B cell (primary cell): ENCODE measurements at places on chromosomes 4 and X. TPM values are rescaled to one million over a fixed set of nuclear protein-coding genes. Genes with fewer than 3 reads are reported as not detected.

- H3K4me3 ChIP-seq: no peak overlapping the region
- no peak overlapping the region for H3K27ac ChIP-seq
- no peak for DNase-seq
- H3K36me3 ChIP-seq: no peaks in the 10 kb centered on the region
Observed at GRCh38 chr4:7647600-7648543, 213.1 kb upstream of the PSAPL1 start.

GRCh38 chrX:125101971-125102755 lies 217.5 kb upstream of the TEX13C start:
- H3K4me1 ChIP-seq: no peaks in the 10 kb centered on the region
- DNase-seq: no peak
- no peak overlapping the region for H3K27ac ChIP-seq
- no peak overlapping the region for H3K4me3 ChIP-seq
- no peaks in the 10 kb centered on the region for H3K36me3 ChIP-seq

DNA sequence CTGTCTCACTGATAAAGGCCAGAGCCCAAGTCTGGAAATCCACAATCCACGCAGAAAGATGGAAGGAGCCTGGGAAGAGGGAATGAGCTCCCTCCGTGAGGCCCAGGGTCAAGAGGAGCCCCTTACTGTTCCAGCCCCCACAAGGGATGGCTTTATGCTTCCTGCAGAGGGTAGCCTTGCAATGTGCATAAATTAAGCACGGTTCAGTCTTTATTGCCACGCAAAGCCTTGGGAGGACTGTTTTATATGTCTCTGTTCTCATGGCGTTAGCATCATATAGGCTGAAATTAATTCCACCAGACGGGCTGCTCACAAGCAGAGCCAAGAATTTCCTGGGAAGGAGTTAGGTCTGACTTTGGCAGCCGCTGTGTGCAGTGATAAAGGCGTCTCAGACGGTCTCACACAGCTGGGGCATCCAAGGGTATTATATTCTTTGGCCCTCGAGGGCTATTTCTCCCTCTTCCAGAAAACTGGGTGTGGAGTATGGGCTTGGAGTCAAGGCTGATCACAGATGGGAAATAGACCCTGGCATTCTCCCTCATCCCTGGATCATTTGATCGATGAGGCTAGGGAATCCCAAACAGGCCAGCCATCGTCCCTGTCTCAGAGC lies 38.5 kb downstream of the CYTL1 start:
- H3K27me3 ChIP-seq: no peaks in the 10 kb centered on the region
- no peaks in the 10 kb centered on the region for H3K4me1 ChIP-seq
- H3K27ac ChIP-seq: no peak overlapping the region
- no peak for DNase-seq

DNA sequence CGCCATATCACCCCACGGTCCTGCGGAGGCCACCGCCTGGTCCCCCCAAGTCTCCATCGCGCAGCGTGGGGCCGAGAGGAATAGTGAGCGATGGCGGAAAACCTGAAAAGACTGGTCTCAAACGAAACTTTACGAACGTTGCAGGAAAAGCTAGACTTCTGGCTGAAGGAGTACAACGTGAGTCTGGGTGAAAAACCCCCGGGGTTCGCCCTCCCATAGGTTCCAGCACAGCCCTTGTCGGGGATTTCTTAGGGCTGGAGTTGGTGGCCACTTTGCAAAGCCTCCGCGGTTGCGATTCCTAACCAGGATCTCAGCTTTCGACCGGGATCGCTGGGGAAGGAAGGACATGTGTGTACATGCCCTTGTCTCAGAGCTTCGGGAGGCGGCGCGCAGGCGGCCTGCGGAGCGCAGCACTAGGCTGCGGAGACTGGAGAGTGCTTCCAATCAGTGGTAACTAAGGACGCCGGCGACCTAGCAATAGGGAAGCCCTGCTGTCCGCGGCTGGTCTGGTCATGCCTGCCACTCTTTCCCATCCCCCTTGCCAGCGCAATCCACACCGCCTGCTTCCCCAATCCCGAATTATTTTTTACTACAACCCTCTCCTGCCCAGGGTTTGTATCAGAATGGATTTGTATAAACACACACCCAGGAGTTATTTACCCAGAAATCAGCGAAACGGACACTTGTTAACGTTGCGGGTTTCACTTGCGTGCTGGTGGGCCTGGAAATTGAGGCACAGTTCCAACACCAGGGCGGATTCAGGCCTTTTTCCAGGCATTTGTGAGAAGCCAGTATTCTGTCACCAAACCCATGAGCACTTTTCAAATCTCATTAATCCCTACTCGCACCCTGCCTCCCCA lies 741 bp downstream of the SPATA18 start:
- H3K36me3 ChIP-seq: no peaks in the 10 kb centered on the region
- no peak overlapping the region for H3K27ac ChIP-seq
- DNase-seq: peak; percentile 33
- H3K4me1 ChIP-seq: peaks cover 22% of the 10 kb centered on the region

DNA sequence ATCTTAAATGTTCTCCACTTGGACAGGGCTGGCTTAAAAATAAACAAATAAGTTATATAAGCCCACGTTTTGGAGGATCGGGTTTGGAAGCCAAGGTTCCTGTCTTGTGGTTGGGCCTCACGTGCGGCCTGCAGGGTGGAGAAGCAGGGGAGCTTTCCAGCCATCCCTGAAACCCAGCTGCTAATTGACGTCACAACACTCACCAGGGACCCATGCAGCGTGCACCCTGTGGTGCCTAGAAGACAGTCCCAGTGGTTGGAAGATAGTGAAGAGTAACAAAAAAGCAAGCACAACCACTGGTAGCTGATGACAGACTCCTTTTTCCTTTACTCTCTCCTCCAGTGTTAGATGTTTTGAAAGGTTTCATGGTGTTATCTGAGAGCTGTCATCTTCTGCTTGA lies 142.0 kb upstream of the RBPJ start:
- H3K4me1 ChIP-seq: peaks cover 3% of the 10 kb centered on the region
- no peaks in the 10 kb centered on the region for H3K36me3 ChIP-seq
- H3K27me3 ChIP-seq: peaks cover 1% of the 10 kb centered on the region
- DNase-seq: no peak
- H3K27ac ChIP-seq: no peak overlapping the region
- H3K4me3 ChIP-seq: no peak overlapping the region

DNA sequence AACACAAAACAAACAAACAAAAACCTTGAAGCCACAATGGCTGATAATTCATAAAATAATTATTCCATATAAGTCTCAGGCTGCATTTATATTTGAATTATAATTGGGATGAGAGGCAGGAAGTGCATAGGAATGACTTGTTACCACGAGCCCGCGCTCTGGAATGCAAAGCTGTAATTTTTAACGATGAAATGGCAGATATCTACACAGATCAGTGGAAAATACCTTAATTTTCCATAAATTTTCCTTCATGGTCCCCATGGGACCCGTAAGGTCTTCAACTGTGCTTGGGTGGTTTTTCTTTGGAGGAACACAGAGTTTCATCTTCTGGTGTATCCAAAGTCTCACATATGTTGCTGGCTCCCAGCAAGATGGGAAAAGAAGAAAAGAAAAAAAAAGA lies 226.8 kb downstream of the SHOX start:
- no peaks in the 10 kb centered on the region for H3K4me1 ChIP-seq
- no peak overlapping the region for H3K27ac ChIP-seq
- no peaks in the 10 kb centered on the region for H3K36me3 ChIP-seq
- no peak overlapping the region for H3K4me3 ChIP-seq

- no peak for DNase-seq
- H3K27ac ChIP-seq: no peak overlapping the region
- H3K4me1 ChIP-seq: peaks cover 23% of the 10 kb centered on the region
- H3K27me3 ChIP-seq: no peaks in the 10 kb centered on the region
- H3K4me3 ChIP-seq: no peak overlapping the region
Observed at GRCh38 chr4:101349801-101350064, 2.4 kb upstream of the PPP3CA start.

- H3K4me1 ChIP-seq: no peaks in the 10 kb centered on the region
- H3K4me3 ChIP-seq: no peak overlapping the region
- no peaks in the 10 kb centered on the region for H3K27me3 ChIP-seq
- no peaks in the 10 kb centered on the region for H3K36me3 ChIP-seq
- no peak for DNase-seq
Observed at GRCh38 chr4:99323756-99324155, 2.6 kb upstream of the ADH1B start.

GRCh38 chr4:173056271-173056670 lies 112.3 kb upstream of the GALNT7 start:
- H3K27me3 ChIP-seq: no peaks in the 10 kb centered on the region
- no peaks in the 10 kb centered on the region for H3K36me3 ChIP-seq
- H3K4me1 ChIP-seq: no peaks in the 10 kb centered on the region
- DNase-seq: no peak
- H3K4me3 ChIP-seq: no peak overlapping the region

- DNase-seq: no peak
- no peak overlapping the region for H3K4me3 ChIP-seq
- H3K27me3 ChIP-seq: peaks cover 6% of the 10 kb centered on the region
- H3K4me1 ChIP-seq: peaks cover 9% of the 10 kb centered on the region
Observed at GRCh38 chrX:153878969-153879653, 6.9 kb downstream of the L1CAM start.

DNA sequence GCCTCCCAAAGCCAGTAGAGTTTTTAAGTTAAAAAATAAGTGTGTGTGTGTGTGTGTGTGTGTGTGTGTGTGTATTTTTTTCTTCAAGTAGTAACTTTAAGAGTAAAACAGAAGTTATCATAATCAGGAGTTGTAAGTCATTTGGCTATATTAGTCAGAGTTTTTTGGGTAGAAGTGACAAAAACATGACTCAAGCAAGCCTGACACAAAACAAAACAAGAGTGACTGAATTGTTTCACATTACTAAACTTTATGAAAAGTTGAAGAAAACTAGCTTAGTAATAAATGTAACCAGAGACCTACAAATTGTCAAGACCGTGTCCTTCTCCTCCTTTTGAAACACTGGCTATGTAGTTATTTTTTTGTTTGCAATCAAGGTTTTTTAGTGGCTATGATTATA lies 738.0 kb upstream of the PITX2 start:
- no peak overlapping the region for H3K27ac ChIP-seq
- H3K36me3 ChIP-seq: no peaks in the 10 kb centered on the region
- no peak overlapping the region for H3K4me3 ChIP-seq

GRCh38 chrX:25285598-25285997 lies 269.8 kb upstream of the ARX start:
- H3K4me3 ChIP-seq: no peak overlapping the region
- no peak for DNase-seq
- no peak overlapping the region for H3K27ac ChIP-seq
- no peaks in the 10 kb centered on the region for H3K27me3 ChIP-seq
- no peaks in the 10 kb centered on the region for H3K4me1 ChIP-seq
- no peaks in the 10 kb centered on the region for H3K36me3 ChIP-seq

GRCh38 chrX:152902502-152902820 lies 4.6 kb downstream of the ZNF185 start:
- H3K27me3 ChIP-seq: no peaks in the 10 kb centered on the region
- H3K4me3 ChIP-seq: no peak overlapping the region
- H3K27ac ChIP-seq: no peak overlapping the region
- H3K36me3 ChIP-seq: no peaks in the 10 kb centered on the region

GRCh38 chrX:129688097-129688496 lies 33.3 kb upstream of the APLN start:
- no peak overlapping the region for H3K4me3 ChIP-seq
- no peak for DNase-seq
- no peaks in the 10 kb centered on the region for H3K4me1 ChIP-seq
- no peaks in the 10 kb centered on the region for H3K27me3 ChIP-seq

DNA sequence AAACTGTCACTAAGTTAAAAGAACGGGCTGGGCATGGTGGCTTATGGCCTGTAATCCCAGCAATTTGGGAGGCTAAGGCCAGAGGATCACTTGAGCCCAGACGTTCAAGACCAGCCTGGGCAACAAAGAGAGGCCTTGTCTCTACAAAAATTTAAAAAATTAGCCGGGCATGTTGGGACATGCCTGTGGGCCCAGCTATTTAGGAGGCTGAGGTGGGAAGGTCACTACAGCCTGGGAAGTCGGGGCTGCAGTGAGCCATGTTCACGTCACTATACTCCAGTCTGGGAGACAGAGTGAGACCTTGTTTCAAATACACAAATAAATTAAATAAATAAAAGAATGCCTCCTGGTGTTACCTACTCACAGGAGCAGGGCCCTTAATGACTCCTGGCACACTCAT lies 69.5 kb downstream of the APBB2 start:
- no peaks in the 10 kb centered on the region for H3K4me1 ChIP-seq
- no peak overlapping the region for H3K4me3 ChIP-seq
- H3K36me3 ChIP-seq: no peaks in the 10 kb centered on the region

GRCh38 chr4:160373911-160374310 lies 1271.0 kb downstream of the RAPGEF2 start:
- no peak overlapping the region for H3K4me3 ChIP-seq
- no peaks in the 10 kb centered on the region for H3K4me1 ChIP-seq
- H3K27ac ChIP-seq: no peak overlapping the region
- no peak for DNase-seq
- H3K36me3 ChIP-seq: no peaks in the 10 kb centered on the region
- H3K27me3 ChIP-seq: no peaks in the 10 kb centered on the region

The NPY1R gene
- not detected in 2 replicates for polyA plus RNA-seq

The RASSF6 gene
- polyA plus RNA-seq: 0.95 and 1.4 TPM in 2 replicates

The PITX2 gene
- not detected in 2 replicates for polyA plus RNA-seq

The P2RY8 gene
- polyA plus RNA-seq: 64.8 and 72.3 TPM in 2 replicates

The TEX13C gene
- not detected in 2 replicates for polyA plus RNA-seq

The CCSER1 gene
- 10.7 and 13.7 TPM in 2 replicates for polyA plus RNA-seq

The ERCC6L gene
- polyA plus RNA-seq: 0.61 and 0.89 TPM in 2 replicates

The MAGEA2 gene
- not detected in 2 replicates for polyA plus RNA-seq

The GPC4 gene
- polyA plus RNA-seq: 0.30 and 0.69 TPM in 2 replicates
